ENCODE measurements at places on chromosomes 3 and 15. TPM values are rescaled to one million over a fixed set of nuclear protein-coding genes. Genes with fewer than 3 reads are reported as not detected.
A peak's percentile ranks its signal among the peaks of the same experiment; 100 is the strongest.

GRCh38 chr3:155064920-155065319, 15.2 kb upstream of the MME start:
- DNase-seq, result no peak

- DNase-seq, result no peak
Measured at GRCh38 chr3:185727873-185728272, 97.0 kb downstream of the IGF2BP2 start.

DNA sequence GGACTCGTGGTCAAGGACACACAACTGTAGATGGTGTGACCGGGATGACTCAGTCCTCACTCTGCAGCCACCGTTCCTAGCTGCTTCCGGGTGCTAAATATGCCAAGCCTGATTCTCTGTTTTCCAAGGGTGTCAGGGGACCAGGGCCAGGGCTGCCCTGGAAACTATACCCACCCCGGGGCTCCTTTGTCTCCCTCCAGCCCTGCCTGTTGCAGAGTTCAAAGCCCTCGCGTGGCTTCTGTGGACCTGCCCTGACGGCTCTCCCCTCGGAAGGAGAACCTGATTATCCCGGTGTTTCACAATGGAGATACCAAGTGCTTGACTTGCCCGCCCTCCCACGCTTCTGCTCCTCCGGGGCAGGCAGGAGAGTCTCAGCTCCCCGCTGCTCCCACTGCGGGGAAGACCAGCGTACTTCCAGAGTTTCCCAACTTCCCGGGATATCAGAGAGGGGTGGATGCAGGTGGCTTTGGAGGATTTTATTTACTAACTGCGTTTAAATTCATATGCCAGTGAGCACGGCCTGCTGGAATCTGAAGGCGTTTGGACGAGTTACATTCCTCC, 125.0 kb downstream of the ASB7 start:
- no peak for DNase-seq

GRCh38 chr3:13139471-13140065, 66.3 kb upstream of the IQSEC1 start:
- no peak for DNase-seq

GRCh38 chr3:156300929-156301840, 180.8 kb downstream of the KCNAB1 start:
- no peak for DNase-seq

- no peak for DNase-seq
Measured at GRCh38 chr3:195587824-195588223, 4.1 kb upstream of the APOD start.

DNA sequence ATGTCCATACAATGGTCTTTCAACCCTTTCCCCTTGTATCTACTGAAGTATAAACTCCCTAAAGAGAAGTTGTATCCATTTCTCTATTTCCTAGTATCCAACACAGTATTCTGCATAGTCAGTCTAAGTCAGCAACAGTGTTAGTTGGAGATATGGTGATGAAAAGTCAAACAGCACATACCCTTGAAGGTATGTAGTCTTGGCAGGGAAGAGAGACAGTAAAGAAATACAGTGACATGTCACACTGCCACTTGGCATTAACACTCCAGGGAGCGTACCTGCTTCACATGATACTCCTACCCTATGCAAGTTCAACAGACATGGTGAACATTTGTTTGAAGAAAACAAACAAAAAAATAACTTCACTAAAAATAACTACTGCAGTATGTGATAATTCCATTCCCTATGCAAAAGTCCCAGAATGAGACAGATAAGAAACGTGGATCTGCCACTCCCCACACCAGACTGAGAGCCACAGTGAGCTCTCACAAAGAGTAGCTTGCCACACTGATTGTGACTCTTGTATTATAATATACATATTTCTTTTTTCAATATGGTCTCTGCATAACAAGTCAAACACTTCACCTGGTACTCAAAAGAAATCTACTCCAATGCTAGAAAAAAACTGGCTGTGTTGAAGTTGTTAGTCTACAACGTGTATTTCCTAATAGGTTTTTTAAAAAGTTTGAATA, 5.9 kb downstream of the PDCD10 start:
- no peak for DNase-seq

DNA sequence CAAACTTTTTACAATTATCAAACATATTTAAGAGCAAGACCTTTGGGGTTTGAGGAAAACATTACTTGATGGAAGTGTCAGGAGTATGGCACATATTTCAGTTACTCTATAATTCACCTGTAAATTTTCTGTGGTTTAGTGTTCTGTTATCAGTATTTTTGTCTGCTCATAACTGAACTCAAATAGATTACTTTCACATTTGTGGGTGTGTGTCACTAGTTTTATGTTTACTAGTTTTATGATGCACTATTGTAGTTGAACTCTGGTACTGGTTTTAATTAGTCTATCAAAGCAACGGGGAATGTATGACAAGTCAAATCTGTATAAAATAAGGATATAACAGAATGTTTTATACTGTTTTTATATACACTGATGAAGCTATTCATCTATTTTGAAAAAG, 27.2 kb downstream of the OXSM start:
- no peak for DNase-seq

DNA sequence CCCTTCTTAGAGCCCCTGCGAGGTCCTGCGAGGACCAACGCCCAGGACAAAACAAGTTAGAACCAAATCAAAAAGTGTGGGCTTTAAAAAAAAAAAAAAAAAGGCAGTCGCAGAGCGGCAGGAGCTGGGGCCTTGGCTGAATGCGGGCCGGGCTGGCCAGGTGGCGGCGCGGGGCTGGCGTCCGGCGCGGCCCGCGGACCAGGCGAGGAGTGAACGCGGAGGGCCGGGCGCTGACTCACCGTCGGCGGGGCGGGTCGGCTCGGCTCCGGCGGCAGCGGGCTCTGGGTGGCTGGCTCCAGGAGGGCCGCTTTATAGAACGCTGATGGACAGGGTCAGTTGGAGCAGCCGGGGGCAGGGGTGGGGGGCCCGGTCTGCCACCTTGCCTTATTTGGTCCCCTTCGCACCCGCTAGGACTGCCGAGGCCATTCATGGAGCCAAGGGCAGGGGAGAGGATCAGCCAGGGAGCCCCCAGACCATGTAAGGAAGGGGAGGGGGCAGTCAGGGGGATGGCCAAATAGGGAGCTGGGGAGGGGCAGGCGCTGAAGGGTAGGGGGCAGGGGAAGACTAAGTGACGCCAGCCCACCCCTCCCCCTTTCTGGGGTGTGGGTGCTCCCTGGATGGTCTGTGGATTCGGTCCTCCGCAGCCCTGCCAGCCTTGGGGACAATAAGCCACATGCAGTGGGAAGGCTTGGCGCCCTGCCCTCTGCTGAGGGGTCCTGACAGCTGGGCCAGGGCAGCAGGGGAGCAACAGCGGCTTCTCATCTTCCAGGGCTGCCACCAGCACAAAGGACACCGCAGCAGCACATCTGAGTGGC, at the start of gene ACTC1:
Gene ACTC1, minus strand, starts transcription at position 283 of the 815 bp plus-strand sequence. CDS start 741 bp downstream, outside the sequence.
- DNase-seq, result peak; percentile 74

DNA sequence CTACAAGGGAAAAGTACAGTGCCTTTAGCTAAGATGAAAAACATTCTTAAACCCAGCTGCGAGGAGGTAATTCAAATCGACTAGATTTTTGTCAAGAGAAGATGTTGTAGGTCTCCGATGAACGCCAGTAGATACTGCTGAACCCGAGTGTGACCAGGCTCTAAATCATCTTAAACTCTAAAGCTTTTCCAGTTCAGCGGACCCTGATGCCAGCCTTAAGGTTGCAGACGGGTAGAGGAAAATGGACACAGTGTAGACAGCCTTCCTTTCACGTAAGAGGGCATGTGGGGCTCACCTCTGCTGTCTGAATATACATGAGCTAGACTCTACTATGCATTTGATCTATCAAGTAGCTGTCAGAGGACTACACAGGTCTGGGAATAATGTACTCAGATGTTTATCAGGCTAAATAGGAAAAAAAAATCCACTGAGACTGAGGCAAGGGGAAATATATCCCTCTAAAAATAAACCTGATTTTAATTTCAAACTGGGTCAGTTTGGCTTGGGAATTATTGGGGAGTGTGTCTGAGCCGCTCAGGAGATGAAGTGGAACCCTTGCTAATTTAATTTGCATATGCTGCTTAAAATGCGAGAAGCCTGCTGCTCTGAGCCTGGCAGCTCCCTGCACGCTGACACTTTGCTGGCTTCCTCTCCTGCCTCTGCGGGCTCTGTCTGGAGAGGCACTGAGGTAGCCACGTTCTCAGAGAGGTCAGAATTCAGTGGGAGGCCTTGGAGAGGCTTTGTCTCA, 151.9 kb downstream of the CADPS start:
- DNase-seq, result peak; percentile 35

DNA sequence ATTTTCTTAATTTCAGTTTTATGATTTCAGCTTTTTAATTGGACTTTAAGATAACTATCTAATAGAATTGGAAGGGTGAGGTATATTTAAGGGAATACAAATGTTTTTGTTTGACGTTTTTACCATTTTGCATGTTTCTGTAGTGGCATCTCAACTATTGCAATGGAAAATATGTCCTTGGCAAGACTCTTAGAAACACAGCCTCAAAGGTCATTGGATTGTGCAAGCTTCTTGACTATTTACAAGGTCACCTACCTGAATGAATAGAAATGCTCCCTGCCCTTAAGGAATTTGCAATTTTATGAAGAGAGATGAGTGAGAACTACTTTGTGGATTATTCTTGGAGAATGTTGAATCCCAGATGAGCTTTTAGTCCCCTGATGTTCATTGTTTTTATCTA, 43.1 kb downstream of the ITPR1 start:
- no peak for DNase-seq

- DNase-seq, result no peak
Measured at GRCh38 chr3:137714551-137714950, 49.6 kb upstream of the SOX14 start.

DNA sequence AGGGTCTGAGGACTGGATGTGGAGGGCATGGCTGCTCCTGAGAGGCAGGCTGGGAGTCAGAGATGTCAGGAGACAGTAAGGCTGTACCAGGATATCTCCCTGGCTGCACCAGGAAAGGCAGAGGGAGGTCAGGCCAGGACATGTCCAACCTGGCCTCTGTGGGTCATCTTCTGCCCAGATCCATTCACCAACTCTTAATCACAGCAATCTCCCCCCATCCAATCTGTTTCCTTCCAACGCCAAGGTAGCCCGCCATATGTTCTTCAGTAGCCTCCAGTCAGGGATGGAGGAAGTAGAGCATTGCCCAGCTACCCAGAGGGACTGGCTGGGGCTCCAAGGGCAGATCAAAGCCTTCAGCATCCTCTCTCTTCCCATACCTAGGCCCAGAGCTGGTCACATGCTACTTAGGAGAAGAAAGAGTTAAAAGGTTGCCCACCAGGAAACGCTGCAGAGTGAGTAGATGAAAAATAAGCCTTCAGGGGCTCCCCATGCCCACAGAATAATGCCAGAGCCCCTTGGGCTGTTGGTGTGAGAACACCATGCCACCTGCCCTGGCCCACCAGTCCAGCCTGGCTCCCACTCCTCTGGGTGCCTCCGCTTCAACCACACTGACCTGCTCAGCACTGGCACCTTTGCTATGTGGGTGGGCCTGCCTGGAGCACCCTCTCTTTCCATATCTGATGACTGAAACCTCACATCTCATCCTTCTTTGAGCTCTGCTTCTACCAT, 176.8 kb downstream of the MEGF11 start:
- no peak for DNase-seq

GRCh38 chr3:43176666-43177065, 70.8 kb upstream of the POMGNT2 start:
- DNase-seq, result no peak

GRCh38 chr15:67834581-67835296, 5.1 kb downstream of the RNU6-1 start:
- peak; percentile 72 for DNase-seq

DNA sequence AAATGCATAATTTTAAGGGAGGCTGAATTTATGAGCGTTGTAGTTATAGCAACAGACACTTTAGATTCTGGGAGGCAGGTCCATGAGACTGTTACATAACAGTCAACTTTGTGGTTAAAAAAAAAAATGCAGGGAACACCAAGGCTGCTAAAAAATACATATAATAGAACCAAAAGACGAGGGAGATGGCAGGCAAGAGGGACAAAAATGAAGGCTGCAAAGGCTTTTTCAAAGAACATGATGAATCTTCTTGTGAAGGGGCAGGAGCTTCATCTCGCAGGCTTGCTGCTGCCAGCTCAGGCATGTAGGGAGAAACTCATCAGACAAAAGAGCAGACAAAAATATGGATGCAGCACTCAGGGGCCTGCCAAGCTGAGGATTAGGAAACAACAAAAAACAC, 243.9 kb downstream of the SHQ1 start:
- no peak for DNase-seq

GRCh38 chr15:69812861-69813261, 284.9 kb downstream of the TLE3 start:
- peak; percentile 48 for DNase-seq

DNA sequence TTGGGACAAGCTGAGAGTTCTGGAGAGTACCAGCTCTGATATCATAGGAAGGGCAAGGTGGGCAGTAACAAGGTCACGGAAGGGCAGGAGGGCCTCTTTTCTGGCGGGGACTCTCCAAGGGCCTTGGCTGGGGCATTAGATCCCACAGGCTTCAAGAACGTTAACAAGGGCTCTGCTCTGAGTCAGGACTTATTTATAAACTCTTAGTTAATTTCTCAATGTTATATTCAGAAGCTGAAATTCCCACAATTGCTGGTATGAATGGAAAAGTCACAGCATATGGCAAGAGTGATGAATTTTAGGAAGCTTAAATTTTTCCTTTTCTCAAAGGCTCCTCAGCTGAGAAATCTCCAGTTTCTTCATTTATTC, 320.2 kb upstream of the TBC1D5 start:
- no peak for DNase-seq

GRCh38 chr3:74049444-74049843, 424.7 kb upstream of the PDZRN3 start:
- DNase-seq, result no peak

- DNase-seq, result no peak
Measured at GRCh38 chr15:59352189-59352588, 20.5 kb downstream of the MYO1E start.

DNA sequence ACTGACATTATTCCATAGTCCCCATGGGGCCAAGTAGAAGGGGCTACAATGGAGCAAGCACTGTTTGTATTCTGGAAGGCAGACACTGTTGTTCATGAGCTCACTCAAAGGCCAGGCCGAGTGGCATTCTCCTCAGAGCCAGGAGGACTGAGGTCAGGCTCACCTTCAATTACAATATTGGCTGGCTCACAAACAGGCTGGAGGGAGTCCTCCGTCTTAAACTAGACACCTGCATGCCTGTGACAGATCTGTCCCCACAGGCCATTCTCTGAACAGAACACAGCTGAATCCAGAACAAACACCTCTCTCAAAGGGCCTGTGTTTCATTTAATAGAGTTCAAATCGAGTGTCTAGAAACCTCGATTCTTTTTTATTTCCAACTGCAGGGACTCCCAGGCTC, 347.4 kb upstream of the PPP2R3A start:
- DNase-seq, result no peak

RYR3 gene
- total RNA-seq, result 4.4 TPM

CLCN2 gene
- total RNA-seq, result 16.5 TPM

LRRN1 gene
- total RNA-seq, result 57.9 TPM

SQOR gene
- 0.22 TPM for total RNA-seq

IL20RB gene
- 2.0 TPM for total RNA-seq

GDPGP1 gene
- 0.67 TPM for total RNA-seq

CD80 gene
- not detected for total RNA-seq

CSTA gene
- total RNA-seq, result not detected

TMEM108 gene
- total RNA-seq, result 4.8 TPM

SCG5 gene
- total RNA-seq, result 69.4 TPM

SYNPR gene
- total RNA-seq, result 0.59 TPM
